ENCODE measurements at places on chromosomes 5 and 9.

- DNase-seq = no peak
Observed at GRCh38 chr5:44257221-44257620, 132.0 kb downstream of the FGF10 start.

DNA sequence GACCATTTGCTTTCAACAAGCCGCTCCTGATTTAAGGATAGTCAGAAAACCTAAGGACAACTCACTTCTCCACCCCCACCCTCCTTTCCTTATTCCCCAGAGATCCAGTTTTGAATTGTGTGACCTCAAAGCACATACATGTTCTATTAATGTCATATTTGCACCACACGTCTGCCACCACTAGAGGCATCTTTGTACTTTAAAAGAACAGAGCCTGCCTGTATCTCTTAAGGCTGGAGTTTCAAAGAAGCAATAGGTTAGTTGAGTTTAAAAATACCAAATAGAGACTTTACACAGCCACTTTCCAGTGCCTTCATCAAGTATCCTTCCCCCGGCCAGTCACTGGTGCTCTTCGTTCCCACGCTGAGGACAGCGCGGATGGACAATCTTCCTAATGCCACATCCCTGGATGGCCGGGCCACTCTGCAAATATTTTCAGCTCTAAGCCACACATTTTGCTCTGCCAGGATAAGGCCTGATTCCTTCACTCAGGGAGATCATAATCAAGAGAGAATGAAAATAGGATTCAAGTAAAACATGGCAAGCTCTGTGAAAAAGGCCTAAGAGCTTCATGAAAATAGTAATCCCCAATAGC lies 146.3 kb downstream of the SNCAIP start:
- DNase-seq = peak; percentile 4

DNA sequence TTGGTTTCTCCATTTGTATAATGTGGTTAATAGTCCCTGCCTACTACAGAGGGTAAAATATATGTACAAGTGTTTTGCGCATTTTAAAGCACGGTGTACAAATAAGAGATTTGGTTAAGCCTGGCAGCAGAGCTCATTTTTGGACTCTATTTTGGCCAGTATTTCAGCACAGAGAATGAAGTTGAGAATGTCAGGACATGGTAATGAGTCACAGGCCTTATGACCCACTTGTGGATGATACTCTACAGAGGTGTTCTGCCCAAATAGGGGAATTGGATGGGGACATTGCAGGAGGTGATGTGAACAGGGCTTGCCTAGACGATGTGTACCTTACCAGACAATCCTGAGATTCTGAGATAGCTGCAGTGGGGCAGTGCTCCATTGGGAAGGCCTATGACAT lies 50.6 kb downstream of the MELK start:
- no peak for DNase-seq

DNA sequence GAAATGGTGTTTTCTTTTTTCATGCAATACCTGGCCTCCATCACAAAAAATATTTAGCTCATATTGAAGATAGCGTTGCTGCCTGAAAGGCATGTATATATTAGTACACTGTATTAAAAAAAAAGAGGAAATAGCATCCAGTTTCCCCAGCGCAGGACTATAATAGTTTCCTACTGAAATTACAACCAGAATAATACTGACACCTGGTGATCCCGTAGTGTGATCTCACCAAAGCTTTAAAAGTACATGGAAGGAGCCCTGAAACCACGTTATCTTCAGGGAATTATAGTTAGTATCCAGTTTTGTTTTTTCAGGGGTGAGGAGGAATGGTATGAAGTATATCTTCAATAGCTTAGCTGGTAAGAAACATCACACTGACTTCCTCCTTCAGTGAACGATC lies 264.9 kb downstream of the CD180 start:
- no peak for DNase-seq

DNA sequence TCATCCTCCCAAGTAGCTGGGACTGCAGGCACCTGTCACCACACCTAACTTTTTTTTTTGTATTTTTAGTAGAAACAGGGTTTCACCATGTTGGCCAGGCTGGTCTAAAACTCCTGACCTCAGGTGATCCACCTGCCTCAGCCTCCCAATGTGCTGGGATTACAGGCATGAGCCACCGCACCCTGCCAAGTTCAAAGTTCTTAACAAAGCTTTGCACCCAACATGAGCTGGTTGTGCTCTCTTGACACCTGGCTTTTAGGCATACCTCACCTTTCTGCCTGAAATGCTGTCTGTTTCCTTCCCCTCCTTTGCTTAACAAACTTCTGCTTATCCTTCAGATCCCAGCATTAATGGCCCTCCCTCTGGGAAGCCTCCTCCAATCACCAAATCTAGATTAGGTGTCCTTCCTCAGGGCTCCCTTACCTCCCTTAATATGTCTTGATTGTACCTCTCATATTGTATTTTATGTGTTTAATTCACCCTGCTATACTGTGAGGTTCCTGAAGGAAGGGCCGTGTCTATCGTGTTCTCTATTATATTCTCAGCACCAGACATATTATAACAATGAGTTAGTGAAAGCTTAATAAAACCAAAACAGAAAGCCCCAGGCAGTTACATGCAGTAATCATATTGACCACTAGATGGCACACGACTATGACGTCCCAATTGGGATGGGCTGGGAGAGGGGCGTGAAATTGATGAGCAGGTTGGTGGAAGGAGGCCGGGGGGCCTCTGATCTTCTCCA lies 62.9 kb upstream of the PPARGC1B start:
- no peak for DNase-seq

DNA sequence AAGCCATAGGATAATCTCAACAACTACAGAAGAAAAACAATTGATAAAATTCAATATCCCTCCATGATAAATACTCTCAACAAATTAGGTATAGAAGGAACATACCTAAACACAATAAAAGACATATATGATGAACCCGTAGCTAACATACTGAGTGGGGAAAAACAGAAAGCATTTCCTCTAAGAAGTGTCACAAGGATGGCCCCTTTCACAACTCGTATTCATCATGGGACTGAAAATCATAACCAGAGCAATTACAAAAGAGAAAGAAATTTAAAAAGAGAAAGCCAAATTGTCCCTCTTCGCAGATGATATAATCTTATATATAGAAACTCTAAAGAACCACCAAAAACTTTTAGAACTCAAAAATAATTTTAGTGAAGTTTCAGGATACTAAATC lies 146.3 kb upstream of the RGMB start:
- DNase-seq = no peak

- no peak for DNase-seq
Observed at GRCh38 chr5:119597728-119598298, 31.5 kb upstream of the FAM170A start.

- peak; percentile 77 for DNase-seq
Observed at GRCh38 chr5:13957032-13957645, 12.7 kb upstream of the DNAH5 start.

DNA sequence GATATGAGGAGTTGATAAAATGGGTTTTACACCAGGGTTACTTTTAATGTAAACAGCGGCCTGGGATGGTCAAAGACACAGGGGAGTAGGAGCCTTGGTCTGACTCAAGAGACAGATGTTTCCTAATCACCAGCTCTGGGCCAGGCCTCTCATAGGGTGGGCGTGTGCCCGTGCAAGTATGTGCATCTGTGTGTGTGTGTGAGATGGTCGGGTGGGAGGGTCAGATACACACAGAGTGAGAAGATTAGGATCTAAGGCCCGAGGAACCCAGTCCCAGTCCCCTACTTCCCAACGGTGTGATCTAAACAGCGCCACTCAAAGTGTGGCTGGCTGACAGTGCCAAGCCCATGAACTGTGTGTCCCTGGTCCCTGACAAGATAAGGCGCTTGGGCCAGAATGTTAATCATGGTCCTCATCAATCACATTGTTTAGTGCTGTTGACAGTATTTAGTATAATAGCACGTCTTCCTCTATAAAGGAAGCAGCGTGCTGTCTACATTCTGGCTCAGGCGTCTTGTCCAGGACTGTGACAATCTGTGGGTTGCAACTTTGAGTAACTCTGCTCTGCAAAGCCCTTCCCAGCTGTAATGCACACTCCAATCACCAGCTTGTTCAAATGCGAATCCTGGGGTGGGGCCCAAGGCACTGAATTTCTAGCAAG lies 173.7 kb downstream of the DAB2IP start:
- peak; percentile 12 for DNase-seq

- DNase-seq = no peak
Observed at GRCh38 chr9:87578625-87579024, 81.0 kb downstream of the DAPK1 start.

- DNase-seq = no peak
Observed at GRCh38 chr9:128913048-128913900, 7.5 kb upstream of the PHYHD1 start.

DNA sequence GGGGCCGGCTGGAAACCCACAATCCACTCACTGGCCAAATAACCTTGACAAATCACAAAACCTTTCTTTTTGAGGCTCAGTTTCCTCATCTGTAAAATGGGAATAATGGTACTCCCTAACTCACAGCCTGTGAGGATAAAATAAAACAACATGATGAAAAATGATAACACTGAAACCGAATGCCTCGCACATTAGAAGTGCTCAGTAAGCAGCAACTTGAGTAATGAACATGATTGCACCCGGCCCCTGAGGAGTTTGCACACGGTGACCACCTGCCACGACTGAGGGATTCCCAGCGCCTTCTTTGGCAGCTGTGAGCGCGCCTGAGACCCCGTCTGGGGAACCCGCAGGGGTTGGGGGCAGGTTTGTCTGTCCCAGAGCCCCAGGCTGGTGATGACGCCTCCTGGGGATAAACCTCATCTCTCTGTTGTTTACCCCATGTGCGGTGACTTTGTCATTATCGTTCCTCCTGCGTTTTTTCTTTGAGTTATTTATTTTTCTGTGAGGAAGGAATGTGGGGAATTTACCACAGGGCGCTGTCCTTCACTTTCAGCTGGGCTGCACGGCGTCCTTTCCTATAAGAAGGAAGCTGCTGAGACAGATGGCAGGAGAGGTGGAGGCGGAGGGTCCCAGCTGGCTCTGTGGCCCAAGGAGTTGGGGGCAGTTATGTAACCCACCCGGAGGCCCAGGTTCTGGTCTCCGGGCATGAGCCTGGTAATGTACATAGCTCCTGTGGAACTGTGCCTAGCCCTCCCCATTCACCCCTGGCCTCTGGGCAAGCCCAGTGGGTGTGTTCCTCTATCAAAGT lies 3.0 kb upstream of the SYNPO start:
- peak; percentile 18 for DNase-seq
